Umbilical cord (tissue), 2 donors: ENCODE measurements at places on chromosomes 4 and X.
A peak's percentile ranks its signal among the peaks of the same experiment; 100 is the strongest.

GRCh38 chr4:144831971-144832370 is 186.0 kb downstream of the HHIP start:
- DNase-seq: peak; percentile 5

DNA sequence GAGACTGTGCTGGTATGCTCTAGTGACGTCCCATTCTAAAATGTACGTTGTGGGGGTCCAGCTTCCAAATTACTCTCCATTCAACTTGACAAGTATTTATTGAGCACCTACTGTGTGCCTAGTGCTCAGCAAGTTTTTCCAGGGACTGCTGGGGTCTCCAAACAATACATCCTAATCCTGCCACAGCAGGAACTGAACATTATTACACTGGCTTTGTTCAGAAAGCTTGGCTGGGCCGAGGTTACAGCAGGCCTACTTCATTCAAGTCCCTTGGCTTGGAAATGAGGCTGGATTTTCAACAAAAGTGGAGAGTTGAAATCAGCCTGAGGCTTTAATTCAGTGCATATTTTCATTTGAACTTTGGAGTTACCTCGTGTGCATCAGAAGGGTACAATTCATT is 78.0 kb downstream of the GUCY2F start:
- no peak for DNase-seq

DNA sequence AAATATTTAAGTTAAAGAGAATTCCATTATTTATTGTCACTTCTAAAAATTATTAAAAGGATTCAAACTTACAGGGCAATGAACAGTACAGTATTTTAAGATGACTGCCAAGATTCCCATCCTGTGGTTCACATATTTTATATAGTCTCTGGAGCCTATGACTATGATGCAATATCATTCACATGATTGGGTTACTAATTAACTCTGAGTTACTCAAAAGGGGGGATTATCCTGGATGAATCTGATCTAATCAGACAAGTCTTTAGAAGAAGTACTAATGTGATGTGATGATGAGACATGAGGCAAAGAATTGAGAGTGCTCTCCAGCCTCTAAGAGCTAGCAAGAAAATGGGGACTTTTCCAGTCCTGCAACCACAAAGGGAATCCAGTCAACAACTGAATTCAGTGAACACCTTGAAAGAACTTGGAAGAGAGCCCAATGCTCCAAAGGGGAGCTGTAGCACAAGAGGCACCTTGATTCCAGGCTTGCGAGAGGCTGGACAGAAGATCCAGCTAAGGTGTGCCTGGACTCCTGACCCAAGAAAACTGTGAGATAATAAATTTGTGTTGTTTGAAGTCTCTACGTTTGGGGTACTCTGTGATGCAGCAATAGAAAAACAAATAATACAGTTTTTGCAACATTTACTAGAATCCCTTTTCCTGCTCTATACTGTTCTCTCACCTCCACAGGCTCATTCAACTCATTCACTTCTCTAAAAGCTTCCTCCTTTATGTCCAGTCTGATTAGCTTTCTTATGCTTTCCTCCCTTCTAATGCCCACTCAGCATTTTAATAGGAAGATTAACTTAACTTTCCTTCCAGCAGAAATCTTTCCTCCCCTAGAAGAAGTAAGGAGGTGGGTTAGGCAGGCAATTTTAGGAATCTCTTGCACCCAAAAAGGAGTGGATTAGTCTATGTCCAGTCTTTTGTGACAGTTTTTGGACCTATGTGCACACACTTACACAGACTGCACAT is 133.8 kb upstream of the LCORL start:
- DNase-seq: no peak

GRCh38 chr4:157096439-157096838 is 20.5 kb downstream of the GLRB start:
- no peak for DNase-seq

- no peak for DNase-seq
These were observed 40.5 kb downstream of the ATP1B4 start for GRCh38 chrX:120402369-120402768.

- no peak for DNase-seq
These were observed 61.4 kb upstream of the ENPEP start for GRCh38 chr4:110414561-110414920.

- DNase-seq: no peak
These were observed 114.7 kb upstream of the WDFY3 start for GRCh38 chr4:85081196-85081595.

GRCh38 chrX:65999563-66000148 is 40.2 kb downstream of the VSIG4 start:
- DNase-seq: no peak

DNA sequence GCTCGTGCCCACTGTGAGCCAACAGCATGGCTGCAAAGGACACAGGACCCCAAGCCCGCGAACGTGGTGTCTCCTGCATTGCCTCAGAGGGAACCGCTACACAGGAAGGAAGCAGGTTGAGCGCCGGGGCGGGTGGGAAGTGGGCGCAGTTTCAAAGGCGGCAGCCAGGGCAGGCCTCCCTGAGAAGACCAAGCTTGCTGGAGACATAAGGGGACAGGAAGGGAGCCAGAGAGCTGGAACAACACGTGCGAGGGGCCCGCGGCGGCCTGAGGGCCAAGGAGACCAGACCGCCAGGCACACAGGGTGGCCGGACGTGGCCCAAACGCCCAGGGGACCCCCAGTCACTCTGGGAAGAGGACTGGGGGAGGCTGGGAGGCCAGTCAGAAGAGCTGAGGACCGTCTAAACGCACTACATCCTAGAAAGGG is 32.0 kb downstream of the CTBP1 start:
- DNase-seq: no peak

DNA sequence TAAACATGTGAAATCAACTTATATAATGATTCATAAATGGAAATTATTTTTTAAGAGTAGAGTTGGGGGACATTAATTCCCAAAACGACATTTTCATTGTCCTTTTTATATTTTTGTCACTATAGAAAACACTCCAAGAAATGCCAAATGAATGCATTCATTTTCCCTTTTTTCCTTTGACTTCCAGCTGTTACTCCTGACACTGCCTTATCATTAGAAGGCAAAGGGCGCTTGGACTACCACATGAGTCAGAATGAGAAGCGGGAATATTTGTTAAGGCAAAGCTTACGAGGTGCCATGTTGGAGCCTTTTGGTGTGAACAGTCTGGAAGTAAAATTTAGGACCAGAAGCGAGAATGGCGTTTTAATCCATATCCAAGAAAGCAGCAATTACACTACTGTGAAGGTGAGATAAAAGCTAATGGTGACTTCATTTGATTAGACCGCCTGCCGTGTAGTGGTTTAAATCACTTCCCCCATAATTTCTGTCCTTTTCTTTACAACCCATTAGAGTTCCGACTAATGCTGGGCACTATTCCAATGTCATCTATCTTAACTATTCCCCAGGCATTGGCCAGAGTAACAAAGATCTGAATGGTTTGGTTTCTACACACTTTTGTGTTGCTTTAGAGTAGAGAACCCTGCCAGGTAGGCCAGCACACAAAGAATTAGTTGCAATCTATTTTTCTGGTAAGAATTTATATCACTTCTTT is 166.7 kb downstream of the FAT4 start:
- DNase-seq: no peak

DNA sequence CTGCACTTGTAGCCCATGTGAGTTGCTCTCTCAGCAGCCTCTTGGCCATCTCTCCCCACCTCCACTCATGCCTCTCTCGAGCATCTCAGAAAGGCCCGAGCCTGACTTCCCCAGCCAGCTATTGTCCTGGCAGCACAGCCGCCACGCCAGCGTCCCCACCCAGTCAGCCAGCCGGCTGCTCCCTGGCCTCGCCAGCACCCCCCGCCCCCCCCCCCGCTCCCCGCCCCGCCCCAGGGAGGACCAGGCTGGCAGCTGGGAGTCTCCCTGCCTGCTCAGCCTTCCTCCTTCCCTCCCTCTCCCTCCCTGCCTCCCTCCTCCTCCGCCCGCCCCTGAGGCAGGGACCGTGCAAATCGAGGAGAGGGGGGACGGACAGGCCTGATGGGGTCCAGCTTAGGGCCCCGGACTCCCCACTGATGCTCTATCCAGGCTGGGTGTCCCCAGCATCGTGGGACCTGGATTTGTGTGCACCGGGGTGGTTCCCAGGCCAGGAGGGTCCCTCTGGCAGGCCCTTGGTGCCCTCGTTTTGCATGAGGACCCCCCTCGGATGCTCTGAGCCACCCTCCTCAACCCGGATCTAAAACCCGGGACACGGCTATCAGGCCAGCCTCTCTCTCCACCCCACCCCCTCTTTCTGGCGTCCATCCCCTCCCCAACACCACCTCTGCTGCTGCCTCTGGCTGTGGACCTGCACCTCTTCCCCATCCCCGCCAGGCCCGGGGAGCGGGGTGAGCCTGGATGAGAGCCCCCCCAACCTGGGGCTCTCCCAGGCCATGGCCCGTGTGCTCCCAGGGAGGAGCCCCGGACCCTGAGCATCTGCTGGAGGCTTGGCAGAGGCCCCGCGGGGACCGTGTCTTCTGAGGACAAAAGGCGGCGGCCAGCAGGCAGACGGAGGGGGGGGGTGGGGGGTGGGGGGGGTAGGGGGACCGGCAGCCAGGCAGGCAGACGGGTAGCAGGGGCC is at the start of gene GPR173:
GPR173 (plus strand) TSS at position 621 of the 958 bp plus-strand sequence. CDS start 27,833 bp downstream, outside the sequence.
- peak; percentile 78 for DNase-seq

GRCh38 chr4:145565328-145565727 is 53.9 kb upstream of the MMAA start:
- DNase-seq: no peak

GRCh38 chr4:139460565-139460964 is 6.6 kb downstream of the RAB33B start:
- no peak for DNase-seq

DNA sequence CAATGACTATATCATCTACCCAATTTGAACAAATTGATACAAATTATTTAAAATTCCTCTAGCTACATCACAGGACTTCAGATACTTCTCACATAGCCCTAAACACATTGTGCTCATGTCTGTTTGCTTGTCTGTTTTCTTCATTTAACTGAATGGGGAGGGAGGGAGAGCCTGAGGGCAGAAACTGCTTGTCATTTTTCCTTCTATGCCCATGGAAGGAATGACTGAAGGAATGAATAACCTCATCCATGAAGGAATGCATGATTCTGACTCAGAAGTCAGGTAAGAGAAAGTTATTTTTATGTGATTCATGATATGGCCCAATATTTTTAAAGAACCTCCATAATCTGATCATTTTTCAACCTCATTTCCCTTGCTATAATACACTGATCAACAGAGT is 418.0 kb upstream of the PITX2 start:
- DNase-seq: no peak

- peak; percentile 76 for DNase-seq
These were observed 74.2 kb downstream of the LIMCH1 start for GRCh38 chr4:41611881-41612871.

DNA sequence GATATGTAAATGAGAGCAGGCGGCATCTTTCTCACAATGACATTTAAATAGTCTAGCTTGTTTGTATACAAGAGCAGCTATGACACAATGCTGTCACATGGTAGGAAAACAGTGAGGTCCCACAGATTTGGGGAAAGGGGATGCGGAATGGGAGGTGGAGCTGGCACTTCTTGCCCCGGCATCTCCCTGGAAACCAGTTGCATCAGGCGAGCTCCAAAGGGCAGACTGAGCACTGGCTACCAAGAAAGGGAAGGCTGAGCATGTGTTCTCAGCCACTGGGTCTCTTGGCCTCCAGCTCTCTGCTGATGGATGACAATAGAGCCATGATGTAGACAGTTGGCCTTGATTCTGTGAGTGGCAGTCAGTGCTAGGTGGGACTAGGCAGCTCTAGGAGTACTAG is 109.0 kb downstream of the UCHL1 start:
- DNase-seq: no peak

- no peak for DNase-seq
These were observed 363.7 kb downstream of the FBXW7 start for GRCh38 chr4:152172146-152172545.

GRCh38 chrX:141220342-141221008 is 21.8 kb downstream of the SPANXC start:
- peak; percentile 1 for DNase-seq

GRCh38 chr4:156293657-156294297 is 340.1 kb upstream of the CTSO start:
- peak; percentile 97 for DNase-seq

DNA sequence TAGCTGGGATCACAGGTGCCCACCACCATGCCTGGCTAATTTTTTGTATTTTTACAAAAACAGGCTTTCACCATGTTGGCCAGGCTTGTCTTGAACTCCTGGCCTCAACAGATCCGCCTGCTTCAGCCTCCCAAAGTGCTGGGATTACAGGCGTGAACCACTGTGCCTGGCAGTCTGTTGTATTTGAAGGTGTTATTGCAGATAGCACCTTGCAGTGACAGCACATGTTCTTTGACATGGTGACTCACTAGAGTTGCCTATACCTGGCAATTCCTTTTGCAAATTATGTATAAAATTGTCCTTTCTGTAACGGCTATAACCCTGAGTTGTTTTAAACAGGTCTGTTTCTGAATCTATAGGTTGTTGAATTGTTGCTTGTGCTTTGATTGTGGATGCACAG is 7.9 kb downstream of the OGT start:
- DNase-seq: no peak

- DNase-seq: peak; percentile 62
These were observed 208.7 kb downstream of the CHIC2 start for GRCh38 chr4:53855581-53856250.

DNA sequence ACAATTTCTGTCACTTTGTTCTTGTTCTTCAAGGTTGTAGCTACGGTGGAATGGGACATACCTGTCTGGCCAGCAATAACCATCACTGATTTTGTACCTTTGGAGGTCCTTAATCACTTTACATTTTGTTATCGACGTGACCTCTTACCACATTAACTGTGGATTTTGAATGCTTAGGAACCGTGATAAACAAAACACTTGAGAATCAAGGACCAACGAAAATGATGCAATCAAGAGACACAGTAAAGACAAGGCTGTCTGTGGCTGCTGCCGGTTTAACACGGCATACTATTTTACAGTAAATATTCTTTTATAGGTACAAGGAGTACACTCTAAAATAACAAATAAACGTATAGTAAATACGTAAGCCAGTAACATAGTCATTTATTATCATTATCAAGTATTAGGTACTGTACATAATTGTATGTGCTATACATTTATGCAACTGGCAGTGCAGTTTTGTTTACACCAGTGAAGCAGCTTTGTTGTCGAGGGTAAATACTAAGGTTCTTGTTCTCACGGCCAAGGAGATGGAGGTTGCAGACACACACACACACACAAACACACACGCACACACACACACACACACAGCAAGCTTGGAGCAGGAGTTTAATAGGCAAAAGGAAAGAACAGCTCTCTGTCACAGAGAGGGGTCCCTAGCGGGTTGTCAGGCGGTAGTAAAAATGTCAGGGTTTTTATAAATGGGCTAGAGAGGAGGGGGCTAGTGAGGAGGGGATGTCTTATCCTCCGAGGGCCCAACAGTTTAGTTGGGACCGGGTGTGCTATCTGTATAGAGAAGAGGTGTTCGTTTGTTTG is 194.7 kb upstream of the CXorf51B start:
- DNase-seq: peak; percentile 36
